ENCODE measurements at places on chromosomes 16 and 17.

- DNase-seq, result no peak
These were observed 217.4 kb upstream of the TNRC6C start for GRCh38 chr17:77741109-77741508.

DNA sequence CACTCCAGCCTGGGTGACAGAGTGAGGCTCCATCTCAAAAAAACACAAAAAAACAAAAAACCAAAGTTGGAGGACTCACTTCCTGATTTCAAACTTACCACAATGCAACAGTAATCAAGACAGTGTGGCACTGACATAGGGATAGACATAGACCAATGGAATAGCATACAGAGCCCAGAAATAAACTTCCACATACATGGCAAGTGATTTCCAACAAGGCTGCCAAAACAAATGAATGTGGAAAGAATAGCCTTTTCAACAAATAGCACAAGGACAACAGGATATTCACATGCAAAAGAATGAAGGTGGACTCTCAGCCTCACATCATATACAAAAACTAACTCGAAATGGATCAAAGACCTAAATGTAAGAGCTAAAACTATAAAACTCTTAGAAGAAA lies 36.8 kb upstream of the RASD1 start:
- no peak for DNase-seq

DNA sequence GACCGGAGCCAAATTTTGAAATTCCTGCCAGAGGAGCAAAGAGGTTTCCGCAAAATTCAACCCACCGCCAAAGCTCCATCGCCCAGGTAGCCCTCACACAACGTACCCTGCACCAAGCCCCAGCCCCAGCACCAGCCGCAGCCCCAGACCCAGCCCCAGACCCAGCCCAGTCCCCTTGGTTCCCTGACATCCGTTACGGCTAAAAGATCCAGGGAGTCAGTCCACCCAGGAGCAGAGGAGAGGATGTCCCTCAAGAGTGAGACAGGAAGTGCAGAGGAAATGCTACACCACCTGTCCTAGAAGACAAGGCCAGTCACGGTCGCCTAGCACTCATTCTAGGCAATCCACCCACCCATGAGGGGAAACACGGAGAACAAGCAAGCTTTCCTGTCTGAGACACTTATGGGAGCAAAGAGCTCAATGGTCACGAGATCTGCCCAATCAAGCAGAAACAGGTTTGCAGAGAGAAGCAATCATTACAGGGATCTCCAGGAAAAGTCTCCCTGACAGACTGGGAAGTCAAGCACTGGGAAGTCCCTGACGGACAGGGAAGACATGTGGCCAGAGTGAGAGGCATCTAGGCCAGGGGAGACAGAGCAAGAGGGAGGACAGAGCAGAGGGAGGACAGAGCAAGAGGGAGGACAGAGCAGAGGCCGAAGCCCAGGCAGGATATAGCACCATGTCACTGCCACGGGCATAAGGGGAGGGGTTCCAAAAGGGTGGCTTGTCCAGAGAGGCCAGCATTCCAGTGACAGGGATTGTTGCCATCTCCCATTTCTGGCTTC lies 15.0 kb upstream of the KCNJ18 start:
- DNase-seq, result no peak

DNA sequence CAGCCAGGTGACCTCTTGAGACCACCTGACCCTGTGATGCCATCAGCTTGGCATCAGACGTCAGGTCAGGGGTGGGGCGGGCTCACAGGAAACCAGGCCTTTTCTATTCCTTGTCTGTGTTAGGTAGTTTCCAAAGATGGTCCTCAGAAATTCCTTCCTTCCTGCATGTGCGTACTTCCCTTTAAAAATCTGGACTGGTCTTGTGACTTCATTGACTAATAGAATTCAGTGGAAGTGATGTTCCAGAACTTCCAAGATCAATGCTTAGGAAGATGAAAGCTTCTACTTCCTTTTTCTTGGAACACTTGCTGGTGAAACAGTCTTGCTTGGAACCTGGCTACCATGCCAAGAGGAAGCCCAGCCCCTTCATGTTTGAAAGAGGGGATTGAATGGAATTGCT lies 10.0 kb upstream of the N4BP1 start:
- DNase-seq, result no peak

GRCh38 chr17:62092784-62093183 lies 27.7 kb upstream of the MED13 start:
- DNase-seq, result no peak

DNA sequence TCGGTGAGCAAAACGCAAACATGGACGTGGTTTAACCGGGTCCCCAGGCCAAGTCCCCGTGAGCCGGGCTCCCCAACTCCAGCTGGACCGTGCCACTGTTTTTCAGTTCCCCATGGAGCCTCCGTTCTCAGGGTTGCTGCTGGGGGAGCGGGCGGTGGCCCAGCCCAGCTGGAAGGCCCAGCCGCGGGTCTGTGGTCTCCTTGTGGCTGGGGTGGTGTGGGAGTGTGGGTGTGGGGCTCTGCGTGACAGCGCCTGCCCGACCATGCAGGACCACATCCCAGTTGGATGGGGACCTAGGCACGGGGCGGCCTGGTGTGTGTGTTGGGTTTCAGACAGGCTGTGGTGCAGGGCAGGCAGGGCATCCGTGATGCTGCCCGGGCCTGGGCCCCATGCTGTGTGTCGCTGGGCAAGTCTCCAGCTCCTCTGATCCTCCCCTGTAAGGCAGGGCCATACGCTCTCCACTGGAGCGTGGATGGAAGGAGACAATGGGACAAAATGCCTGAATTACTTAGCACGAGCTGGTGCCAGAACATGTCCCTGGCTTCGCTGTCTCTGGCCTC lies 40.3 kb downstream of the COX4I1 start:
- DNase-seq, result no peak

DNA sequence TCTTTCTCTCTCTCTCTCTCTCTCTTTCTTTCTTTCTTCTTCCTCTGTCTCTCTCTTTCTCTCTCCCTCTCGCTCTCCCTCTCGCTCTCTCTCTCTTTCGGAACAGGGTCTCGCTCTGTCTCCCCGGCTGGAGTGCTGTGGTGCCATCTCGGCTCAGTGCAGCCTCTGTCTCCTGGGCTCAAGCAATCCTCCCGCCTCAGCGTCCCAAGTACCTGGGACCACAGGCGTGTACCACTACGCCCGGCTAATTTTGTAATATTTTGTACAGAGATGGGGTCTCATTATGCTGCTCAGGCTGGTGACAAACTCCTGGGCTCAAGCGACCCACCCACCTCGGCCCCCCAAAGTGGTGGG lies 12.7 kb upstream of the KLHDC4 start:
- DNase-seq, result no peak

DNA sequence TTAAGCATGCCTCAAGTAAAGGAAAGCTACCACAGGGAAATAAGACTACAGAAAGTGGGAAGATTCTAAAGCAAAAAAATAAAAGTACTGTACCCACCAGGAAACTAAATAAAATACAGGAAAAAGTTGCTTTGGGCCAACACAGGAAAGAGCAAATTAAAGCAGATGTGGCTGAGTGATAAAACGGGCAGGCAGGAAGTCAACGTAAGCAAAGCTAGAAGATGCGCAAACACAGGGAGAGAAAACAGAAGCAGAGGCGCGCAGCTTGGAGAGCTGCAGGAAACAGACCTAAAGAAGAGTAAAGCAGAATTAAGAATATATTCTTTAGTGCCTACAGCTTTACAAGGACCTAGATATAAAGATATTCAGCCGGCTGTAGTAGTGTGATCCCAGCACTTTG lies 21.7 kb downstream of the USP36 start:
- no peak for DNase-seq

- DNase-seq, result peak; percentile 12
These were observed 16.7 kb downstream of the C16orf54 start for GRCh38 chr16:29729116-29729521.

DNA sequence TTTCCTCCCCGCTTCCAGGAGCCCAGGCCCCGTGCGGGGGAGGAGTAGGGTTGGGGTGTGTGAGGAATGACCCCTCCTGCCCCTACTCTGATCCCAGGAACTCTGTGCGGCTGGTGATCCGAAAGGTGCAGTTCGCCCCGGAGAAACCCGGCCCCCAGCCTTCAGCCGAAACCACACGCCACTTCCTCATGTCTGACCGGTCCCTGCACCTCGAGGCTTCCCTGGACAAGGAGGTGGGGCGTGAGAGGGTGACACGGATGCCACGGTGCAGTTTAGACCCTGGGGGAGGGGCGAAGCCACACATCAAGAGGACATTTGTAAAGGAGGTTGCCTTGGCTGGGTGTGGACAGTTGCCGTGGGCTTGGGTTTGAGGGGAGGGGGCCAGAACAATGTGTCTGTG lies 7.4 kb downstream of the ARRB2 start:
- no peak for DNase-seq

GRCh38 chr16:89565256-89565505 lies 4.7 kb downstream of the RPL13 start:
- no peak for DNase-seq

DNA sequence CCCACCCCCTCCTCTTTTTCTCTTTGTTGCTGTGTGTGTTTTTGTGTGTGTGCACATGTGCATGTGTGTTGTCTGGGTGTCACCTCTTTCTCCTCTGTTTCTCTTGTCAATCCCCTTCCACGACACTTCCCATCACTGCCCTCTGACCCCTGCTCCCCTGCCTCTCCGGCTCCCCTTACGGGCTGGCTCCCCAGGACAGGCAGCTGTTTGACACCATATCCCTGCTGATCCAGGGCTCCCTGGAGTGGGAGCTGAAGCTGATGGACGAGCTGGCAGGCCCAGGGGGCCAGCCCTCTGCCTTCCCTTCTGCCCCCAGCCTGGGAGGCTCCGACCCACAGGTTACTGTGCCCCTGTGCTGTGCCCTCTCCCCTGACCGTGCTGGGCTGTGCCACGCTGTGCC lies 15.2 kb upstream of the ABCC3 start:
- no peak for DNase-seq

GRCh38 chr16:66681676-66682075 lies 14.9 kb downstream of the CMTM4 start:
- DNase-seq, result no peak

- DNase-seq, result no peak
These were observed 18.0 kb upstream of the ZNF629 start for GRCh38 chr16:30805056-30805369.

DNA sequence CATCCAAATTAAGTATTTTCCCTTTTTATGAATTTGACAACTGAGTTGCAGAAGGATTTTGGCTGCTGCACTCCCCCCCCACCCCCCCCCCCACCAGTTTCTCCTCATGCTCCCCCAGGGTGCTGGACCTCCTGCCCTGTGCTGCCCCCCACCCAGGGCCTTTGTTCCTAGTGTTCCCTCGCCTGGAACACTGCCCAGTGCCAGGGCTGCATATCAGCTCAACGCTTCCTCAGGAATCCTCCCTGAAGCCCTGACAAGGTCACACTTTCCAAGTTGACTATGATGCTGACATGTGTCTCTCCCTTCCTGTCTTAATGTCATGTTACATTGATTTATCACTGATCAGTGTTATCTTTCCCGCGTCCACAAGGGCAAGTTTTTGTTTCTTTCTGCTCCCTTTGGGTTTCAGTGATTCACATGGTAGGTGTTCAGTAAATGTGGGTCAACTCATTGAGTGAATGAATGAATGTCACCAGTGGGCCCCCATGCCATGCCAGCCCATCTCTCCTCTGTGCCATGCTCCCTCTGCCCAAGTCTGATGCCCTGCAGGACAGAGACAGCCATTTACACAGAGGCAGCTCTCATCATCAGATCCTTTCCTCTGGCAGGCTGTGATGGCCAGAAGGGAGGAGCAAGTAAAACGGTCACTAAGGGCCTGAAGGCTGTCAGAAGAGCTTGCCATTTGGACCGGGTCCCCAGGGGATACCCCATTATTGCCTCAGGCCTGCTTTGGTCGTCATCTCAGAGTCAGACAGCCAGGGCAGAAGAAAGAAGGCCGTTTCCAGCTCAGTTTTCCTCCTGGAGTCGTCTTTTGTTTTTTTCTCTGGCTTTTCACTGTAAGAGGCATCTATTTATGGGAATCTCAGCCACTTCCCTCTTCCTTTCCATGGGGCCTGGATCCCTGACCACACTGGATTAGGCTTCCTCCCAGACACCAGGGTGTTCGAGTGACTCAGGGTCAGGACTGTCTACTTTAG lies 386.2 kb downstream of the SNX29 start:
- no peak for DNase-seq

GRCh38 chr16:89044418-89045180 lies 49.1 kb upstream of the ACSF3 start:
- DNase-seq, result no peak

- no peak for DNase-seq
These were observed 4.6 kb downstream of the ANKFN1 start for GRCh38 chr17:56157845-56158244.

DNA sequence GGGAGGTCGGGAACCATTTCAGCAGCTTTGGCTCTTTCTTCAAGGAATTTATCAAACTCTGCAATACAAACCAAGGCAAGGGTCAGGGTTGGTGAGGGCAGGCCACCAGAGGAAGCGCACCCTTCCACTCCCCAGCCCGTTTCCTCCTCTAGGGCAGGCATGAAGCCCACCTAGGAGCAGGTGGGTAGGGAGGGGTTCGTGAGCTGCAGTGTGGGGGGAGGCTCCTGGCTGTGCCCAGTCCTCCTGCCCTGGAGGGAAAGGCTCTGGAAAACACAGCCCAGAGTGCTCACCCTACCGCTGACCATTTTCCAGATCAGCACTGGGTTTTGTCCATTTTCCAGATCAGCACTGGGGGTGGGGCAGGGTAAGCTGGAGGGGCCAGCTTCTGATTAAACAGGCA lies 10.9 kb upstream of the SREBF1 start:
- DNase-seq, result no peak

DNA sequence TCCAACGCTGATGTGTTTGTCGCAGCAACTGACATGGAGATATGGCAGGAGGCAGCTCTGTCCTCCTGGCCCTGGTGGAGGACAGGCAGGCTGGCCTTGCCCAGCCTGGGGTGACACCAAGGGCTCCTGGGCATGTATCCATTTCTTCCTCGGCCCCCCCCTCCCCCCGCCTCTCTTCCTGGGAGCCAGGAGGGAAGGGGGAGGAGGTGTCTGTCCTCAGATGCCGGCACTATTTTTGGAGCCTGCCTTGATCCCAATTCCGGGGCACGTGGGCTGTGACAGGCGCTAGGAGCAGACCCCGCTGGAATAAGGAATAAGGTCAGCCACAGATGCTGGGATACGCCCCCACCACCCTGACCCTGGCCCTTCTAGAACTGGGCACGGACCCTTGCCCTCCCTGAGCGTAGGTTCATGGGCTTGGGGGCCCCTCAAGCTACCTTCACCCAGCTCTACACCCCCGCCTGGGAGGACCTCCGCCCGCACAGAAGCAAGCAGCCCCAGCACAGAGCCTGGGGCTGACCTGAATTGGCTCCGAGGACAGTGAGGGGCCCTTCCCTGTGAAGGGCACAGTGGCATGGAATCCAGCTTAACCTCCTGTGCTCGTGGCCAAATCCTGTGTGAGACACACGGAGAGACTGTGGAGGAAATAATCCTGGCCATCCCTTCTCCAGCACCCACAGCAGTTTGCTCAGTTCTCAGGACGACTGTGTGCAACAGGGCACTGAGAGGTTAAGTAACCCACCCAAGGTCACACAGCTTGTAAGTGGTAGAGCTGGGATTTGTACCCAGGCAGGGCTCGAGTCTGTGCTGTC lies 24.1 kb downstream of the SEC14L5 start:
- DNase-seq, result no peak

DNA sequence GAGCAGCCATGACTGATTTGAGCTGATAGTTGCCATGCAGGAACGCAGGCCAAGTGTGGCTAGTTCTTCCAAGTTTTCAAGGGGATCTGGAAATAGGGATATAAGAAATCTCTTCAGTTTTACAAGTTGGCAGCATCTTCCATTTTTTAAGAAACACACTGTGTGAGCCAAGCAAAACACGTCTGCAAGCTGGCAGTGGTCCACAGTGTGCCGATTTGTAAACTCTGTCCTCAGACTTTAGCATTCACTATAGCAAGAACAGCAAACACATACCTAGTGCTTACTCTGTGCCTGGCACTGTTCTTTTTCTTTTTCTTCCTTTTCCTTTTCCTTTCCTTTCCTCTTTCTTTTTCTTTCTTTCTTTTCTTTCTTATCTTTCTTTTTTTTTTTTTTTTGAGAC lies 2.9 kb downstream of the ORAI3 start:
- no peak for DNase-seq

Measured in hypothalamus (tissue), 51 donors.